ENCODE measurements at places on chromosomes 3 and 15.

DNA sequence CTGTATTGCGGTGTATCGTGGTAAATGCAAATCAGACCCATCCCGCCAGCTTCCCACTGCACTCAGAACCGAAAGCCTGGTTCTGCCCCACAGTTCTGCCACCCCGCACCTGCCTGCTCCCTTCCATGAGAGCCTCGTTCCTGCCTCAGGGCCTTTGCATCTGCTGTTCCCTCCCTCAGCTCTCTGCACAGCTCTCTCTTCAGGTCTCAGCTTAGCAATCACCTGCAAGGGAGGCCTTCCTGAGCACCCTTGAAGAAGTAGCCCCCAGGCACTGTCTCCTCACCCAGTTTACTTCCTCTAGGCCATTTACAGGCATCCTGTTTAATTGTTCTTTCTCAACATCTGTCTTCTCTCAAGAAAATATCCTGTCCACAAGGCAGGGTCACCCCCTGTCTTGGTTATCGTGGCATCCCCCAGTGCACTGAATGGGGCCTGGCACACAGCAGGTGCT lies 13.3 kb upstream of the IQSEC1 start:
- DNase-seq: no peak

- DNase-seq: no peak
Measured at GRCh38 chr3:9915254-9916141, 1.4 kb upstream of the IL17RC start.

DNA sequence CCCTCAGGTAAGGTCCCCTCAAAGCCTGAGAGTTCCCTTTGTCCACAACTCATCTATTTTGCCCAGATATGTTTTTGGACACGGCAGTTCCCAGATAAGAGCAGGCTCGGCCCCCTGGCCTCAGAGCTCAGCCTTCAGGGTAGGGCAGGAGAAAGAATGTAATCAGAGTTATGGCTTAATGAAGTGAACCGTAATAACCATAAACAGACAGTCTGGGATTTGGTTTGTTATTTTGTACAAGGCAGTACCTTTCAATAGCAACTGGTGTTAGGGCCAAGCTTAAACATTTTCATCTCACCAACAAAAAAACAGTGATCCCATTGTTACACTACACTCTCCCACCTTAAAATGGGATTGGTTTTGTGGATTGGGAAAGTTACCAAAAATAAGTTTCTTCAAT lies 12.2 kb upstream of the ALDH1A3 start:
- DNase-seq: no peak

GRCh38 chr15:52765785-52766184 lies 24.4 kb downstream of the ONECUT1 start:
- DNase-seq: no peak

DNA sequence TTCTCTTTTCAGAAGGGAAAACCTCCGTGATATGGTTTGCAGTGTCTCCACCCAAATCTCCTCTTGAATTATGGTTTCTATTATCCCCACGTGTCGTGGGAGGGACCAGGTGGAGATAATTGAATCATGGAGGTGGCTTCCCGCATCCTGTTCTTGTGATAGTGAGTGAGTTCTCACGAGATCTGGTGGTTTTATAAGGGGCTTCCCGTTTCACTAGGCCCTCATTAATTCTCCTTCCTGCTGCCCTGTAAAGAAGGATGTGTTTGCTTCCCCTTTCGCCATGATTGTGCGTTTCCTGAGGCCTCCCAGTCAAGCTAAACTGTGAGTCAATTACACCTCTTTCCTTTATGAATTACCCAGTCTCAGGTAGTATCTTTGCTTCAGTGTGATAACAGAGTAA lies 692.7 kb upstream of the GRM7 start:
- no peak for DNase-seq

GRCh38 chr3:66898155-66898554 lies 100.0 kb upstream of the KBTBD8 start:
- no peak for DNase-seq

DNA sequence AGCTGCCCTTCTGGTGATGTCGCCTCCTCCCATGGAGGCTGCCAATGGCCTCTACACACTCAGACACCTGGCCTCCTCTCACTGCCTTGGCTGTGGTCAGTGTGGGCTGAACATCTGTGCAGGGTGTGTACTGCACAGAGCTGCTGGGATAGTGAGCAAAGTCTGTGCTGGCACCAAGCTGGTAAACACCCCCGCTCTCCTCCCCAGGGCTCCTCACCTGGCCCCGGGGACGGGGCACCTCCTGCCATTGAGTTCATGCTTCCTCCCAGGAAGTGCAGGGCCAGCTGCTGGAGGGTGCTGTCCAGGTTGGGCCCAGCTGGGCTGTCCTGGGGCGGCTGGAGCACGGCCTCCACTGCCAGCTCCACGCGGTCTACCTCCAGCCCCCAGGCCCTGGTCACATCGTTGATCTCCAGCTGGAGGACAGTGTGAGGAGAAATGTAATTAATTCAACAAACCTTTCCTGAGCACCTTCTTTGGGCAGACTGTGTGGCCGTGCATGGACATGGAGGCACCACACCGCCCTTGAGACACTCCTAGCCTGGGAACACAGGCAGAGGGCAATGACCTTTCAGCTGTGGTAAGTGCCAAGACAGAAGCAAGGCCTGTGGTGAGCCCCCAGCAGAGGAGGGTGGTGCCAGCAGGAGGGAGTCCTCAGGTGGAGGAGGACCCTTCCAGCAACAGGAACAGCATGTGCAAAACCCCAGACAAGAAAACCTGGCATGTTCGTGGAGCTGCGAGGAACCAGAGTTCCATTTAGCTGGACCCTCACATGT lies 6.8 kb downstream of the STOML1 start:
- no peak for DNase-seq

GRCh38 chr3:45642731-45643152 lies 46.5 kb upstream of the SACM1L start:
- DNase-seq: no peak

- DNase-seq: no peak
Measured at GRCh38 chr3:72663429-72663828, 184.8 kb downstream of the SHQ1 start.

DNA sequence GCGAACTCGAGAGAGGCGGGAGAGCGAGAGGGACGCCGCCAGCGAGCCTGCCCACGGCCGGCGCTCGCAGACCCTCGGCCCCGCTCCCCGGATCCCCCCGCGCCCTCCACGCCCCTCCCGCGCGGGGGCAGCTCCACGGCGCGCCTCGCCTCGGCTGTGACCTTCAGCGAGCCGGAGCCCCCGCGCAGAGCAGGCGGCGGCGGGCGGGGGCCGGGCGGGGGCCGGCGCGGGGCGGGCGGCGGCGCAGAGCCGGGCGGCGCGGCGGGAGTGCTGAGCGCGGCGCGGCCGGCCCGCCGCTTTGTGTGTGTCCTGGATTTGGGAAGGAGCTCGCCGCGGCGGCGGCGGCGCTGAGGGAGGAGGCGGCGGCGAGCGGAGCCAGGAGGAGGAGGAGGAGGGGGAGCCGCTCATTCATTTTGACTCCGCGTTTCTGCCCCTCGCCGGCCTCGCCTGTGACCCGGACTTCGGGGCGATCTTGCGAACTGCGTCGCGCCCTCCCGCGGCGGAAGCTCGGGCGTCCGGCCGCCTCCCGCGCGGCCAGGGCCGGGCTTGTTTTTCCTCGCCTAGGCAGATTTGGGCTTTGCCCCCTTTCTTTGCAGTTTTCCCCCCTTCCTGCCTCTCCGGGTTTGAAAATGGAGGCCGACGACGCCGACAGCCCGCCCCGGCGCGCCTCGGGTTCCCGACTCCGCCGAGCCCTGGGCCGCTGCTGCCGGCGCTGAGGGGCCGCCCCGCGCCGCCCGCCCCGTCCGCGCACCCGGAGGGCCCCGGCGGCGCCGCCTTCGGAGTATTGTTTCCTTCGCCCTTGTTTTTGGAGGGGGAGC lies 524 bp downstream of the IGF1R start:
- DNase-seq: no peak

DNA sequence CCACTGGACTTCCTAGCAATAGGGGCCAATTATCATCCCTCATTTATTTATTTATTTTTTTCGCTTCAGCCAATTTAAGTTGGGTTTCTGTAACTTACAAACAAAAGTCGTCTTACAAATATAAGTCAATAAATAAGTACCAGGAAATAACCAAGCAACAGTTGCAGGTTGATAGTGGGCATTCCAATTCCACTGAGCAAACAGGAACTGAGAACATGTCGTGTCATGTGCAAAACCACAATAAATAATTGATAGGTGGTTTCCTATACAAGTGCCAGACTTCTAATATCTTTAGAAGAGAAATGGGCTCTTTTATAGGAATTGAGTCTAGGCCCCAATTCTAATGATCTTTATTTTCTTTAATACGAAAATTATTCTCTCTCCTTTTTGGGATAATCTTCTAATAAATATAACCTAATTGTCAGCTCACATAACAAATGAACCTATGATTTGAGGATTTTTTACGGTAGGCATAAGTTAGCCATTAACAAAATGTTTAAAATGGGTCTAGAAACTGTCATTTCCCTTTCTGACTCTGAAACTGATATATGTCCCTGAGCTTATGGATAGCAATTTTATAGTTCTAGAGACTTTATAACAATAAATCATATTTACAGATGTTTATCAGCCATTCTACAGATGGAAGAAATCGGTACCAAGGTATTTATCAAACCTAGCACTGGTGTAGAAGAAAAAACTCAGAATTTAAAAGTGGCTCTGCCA lies 571.8 kb downstream of the FOXP1 start:
- DNase-seq: no peak

GRCh38 chr3:172478116-172478515 lies 29.9 kb upstream of the GHSR start:
- DNase-seq: no peak

DNA sequence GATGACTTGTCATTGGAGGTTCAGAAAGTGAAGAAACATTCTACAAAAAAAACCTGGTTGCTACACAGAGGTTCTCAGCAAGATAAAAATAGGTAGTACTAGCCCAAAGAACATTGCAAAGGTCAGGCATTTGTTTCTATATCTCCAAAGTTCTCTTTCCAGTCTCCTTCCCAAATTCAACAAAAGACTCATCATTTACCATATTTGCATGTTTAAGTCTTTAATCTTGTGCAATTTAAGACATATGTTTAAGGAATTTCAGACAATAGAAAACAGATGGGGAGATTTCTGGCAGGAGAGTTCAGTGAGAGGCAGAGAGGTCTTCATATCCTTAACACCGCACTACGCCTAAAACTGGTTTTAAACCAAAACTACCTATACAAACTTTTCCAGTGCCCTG lies 173.8 kb upstream of the THBS1 start:
- DNase-seq: no peak

DNA sequence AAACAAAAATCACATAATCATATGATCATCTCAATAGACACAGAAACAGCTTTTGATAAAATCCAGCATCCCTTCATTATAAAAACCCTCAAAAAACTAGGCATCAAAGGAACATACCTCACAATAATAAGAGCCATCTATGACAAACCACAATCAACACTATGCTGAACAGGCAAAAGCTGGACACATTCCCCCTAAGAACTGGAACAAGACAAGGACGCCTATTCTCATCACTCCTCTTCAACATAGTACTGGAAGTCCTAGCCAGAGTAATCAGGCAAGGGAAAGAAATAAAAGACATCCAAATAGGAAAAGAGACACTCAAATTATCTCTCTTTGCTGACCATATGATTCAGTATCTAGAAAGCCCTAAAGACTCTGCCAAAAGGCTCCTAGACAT lies 54.9 kb upstream of the SLC12A8 start:
- no peak for DNase-seq

DNA sequence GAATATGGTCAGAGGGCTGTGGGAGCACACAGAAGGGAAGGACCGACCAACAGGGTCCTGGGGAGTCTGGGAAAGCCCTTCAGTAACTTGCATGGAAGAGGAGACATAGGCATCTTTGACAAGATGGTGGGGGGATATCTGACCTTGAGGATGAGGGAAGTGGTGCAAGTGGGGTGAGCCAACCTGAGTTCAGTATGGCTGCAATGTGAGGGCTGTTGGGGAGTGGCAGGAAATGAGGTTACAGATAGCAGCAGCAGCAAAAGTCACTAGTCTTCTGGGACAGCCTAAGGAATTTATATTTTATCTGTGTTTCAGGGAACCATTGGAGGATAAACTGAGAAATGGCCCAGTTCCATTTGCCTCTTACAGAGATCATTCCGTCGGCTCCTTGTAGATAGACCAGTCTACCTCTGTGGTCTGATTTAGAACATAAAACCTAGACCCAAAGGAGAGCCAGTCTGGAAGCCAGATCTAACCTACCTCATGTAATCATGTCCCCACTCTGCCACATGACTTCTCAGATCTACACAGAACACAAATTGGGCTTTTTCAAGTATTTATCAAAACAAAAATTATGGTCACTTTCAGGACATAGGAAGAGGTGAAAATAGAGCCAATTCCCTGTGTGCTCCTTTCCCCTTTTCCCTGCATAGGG lies 75.6 kb downstream of the ST6GAL1 start:
- DNase-seq: no peak

GRCh38 chr15:31552482-31553099 lies 226.0 kb downstream of the KLF13 start:
- DNase-seq: no peak

- no peak for DNase-seq
Measured at GRCh38 chr3:147914532-147914931, 505.4 kb downstream of the ZIC1 start.

DNA sequence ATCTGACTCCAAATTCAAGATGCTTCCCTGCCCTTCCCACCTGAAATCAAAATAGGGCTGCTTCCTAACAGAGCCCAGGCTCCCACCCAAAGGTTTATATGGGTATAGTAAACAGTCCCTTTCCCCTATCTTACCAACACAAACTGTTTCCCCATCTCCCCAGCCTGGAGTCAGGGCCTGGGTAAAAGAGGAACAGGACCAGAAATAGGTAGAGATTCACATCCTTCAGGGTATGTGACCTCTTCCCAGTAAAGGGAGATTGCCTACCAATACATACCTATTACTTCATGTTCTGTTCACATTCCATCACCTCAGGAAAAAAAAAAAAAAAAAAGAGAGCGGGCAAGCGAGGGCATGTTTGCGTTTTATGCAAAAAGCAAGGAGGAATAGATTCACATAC lies 9.7 kb upstream of the SHF start:
- DNase-seq: no peak

DNA sequence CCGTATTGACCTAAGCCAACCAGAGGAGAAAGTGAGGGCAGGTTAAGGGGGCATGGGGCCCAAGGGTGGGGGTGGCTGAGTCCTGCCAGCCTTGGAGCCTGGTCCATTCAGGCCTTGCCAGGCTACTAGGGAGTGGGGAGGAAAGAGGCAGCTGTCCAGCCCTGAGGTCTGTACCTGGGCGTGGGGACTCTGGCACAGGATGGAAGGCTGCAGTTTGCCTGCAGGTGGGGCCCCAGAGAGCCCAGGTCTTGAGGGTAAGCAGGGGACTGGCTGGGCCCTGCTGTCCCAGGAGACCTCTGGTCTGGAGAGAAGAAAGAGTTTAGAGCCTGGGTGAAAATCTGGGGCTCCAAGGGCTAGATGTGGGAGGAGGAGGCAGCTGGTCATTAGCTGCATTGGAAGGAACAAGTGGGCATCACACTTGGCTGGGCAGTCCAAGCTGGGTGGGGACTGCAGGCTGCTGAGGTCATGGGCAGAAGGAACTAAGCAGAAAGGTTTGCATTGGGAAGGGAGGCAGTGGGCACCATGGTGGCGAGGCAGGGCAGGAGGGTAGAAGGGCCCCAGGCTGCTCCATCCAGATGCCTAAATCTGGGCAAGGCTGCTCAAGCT lies 108.4 kb downstream of the OXNAD1 start:
- no peak for DNase-seq

GRCh38 chr3:48364840-48365239 lies 7.2 kb upstream of the FBXW12 start:
- no peak for DNase-seq
